ENCODE measurements at places on chromosomes 16 and 17. TPM values are rescaled to one million over a fixed set of nuclear protein-coding genes. Genes with fewer than 3 reads are reported as not detected.
A peak's percentile ranks its signal among the peaks of the same experiment; 100 is the strongest.

DNA sequence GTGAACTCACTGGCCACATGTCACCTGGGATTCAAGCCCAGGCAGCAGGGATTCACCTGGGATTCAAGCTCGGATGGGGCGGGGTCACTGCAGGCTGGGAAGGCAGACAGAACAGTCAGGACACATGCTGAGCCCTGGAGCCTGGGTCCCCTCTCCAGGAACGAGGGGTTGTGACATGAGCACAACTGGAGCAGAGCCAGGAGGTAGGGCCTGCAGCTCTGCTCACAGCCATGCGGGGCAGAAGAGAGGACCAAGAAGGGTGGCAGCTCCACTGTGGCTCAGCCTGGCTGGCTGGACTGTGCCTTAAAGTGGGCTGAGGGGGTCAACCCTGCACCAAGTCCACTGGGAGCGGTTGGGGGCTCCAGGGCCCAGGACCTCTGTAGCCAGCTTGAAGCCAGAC, 150.1 kb downstream of the RAB11FIP4 start:
- no peaks in the 10 kb centered on the region for H3K4me1 ChIP-seq
- H3K36me3 ChIP-seq = no peaks in the 10 kb centered on the region
- H3K4me3 ChIP-seq = no peak overlapping the region

DNA sequence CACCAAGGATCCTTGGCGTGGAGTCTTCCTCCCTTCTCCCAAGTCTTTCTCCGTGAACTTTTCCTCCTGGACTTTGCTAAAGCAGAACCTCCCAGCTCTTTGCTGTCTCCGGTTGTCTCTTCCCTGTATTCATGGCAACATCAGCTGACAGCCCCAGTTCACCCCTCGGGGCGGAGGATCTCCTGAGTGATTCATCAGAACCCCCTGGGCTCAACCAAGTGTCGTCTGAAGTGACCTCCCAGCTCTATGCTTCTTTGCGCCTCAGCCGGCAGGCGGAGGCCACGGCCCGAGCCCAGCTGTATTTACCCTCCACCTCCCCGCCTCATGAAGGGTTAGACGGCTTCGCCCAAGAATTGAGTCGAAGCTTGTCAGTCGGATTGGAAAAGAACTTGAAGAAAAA, 943 bp downstream of the CNTROB start:
- no peaks in the 10 kb centered on the region for H3K27me3 ChIP-seq
- H3K27ac ChIP-seq = peak overlapping the region; percentile 88
- peaks cover 20% of the 10 kb centered on the region for H3K4me1 ChIP-seq

Gene CLDN7
- total RNA-seq = 0.29 TPM

Gene PABPN1L
- not detected for total RNA-seq

- H3K27me3 ChIP-seq = no peaks in the 10 kb centered on the region
- H3K36me3 ChIP-seq = no peaks in the 10 kb centered on the region
- peak overlapping the region; percentile 46 for H3K4me3 ChIP-seq
- H3K27ac ChIP-seq = peak overlapping the region; percentile 59
- peak; percentile 34 for DNase-seq
Observed at GRCh38 chr16:68070806-68071517, 14.2 kb upstream of the NFATC3 start.

Gene SPATA20
- total RNA-seq = 16.2 TPM

GRCh38 chr17:51833045-51833444, 325.5 kb downstream of the CA10 start:
- no peaks in the 10 kb centered on the region for H3K36me3 ChIP-seq
- no peaks in the 10 kb centered on the region for H3K4me1 ChIP-seq
- H3K27me3 ChIP-seq = no peaks in the 10 kb centered on the region
- DNase-seq = no peak
- no peak overlapping the region for H3K27ac ChIP-seq

DNA sequence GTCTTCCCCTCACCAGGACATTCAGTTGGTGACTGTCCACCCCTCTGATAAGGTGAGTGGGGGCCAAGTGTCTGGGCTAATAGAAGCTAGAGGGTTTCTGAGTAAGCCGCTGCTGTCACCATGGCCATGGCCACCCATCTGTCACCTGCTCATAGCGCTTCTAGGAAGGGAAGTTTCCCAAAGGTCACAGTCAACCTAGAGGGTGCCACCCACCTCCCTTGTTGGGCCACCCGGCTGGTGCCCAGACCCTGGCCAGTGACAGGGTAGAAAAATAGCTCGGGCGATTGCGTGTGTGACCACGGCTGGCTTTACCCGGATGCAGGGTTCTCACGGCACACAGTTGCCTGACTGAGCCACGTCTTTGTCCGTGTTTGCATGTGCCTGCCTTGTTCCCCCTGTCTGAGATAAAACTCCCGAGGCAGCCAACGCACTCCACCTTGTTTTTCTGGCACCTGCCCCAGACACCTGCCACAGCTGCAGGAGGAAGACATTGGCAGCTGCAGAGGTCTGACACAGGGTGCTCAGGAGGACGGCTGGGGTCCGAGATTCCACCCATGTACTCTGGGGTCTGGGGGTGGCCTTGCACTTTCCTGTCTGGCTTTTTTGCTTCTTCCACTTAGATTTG, 809 bp downstream of the PIRT start:
- no peaks in the 10 kb centered on the region for H3K4me1 ChIP-seq
- H3K27me3 ChIP-seq = no peaks in the 10 kb centered on the region
- no peaks in the 10 kb centered on the region for H3K36me3 ChIP-seq
- no peak overlapping the region for H3K4me3 ChIP-seq

Gene FOXL1
- not detected for total RNA-seq

DNA sequence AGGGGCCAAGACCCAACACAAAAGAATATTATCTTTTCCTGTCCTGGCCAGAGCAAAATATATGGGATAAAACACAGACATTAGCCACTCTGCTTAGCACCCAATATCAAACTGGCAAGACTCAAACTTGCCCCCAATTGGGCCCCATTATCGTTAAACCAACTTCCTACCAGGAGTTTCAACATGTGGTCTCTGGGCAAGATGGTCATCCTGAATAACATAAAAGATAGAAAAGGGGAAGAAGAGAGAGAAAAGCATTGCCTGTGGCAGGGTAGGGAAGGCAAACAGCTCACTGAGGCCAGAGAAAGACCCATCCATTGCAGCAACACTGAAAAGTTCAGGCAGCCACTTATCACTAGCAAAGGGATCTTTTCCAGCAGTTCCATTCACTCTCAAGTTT, 502.1 kb downstream of the KIF2B start:
- no peak overlapping the region for H3K27ac ChIP-seq
- H3K36me3 ChIP-seq = no peaks in the 10 kb centered on the region
- no peak overlapping the region for H3K4me3 ChIP-seq
- no peaks in the 10 kb centered on the region for H3K4me1 ChIP-seq

DNA sequence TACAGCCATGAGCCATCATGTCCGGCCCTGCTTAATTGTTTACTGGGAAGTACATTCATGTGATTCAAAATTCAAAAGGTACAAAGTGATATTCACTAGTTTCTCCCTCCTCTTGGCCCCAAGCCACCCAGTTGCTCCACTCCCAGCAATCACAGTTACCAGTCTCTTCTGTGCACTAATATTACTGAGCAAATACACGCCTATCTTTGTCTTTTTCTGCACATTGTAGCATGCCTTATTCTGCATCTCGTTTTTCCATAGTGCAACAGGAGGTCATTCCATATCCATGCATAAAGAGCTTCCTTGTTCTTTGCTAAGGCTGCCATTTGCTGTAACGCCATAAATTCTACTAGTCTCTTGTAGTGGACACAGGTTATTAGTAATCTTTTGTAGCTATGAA, 2.2 kb upstream of the ALOX15 start:
- no peak for DNase-seq
- H3K27me3 ChIP-seq = peaks cover 7% of the 10 kb centered on the region
- no peaks in the 10 kb centered on the region for H3K36me3 ChIP-seq
- no peak overlapping the region for H3K27ac ChIP-seq
- no peak overlapping the region for H3K4me3 ChIP-seq
- H3K4me1 ChIP-seq = no peaks in the 10 kb centered on the region

GRCh38 chr16:80656711-80657150, 115.9 kb downstream of the DYNLRB2 start:
- H3K36me3 ChIP-seq = no peaks in the 10 kb centered on the region
- peaks cover 6% of the 10 kb centered on the region for H3K4me1 ChIP-seq
- DNase-seq = peak; percentile 51
- H3K27ac ChIP-seq = peak overlapping the region; percentile 68
- H3K27me3 ChIP-seq = no peaks in the 10 kb centered on the region

Gene CNTNAP1
- total RNA-seq = 1.0 TPM

DNA sequence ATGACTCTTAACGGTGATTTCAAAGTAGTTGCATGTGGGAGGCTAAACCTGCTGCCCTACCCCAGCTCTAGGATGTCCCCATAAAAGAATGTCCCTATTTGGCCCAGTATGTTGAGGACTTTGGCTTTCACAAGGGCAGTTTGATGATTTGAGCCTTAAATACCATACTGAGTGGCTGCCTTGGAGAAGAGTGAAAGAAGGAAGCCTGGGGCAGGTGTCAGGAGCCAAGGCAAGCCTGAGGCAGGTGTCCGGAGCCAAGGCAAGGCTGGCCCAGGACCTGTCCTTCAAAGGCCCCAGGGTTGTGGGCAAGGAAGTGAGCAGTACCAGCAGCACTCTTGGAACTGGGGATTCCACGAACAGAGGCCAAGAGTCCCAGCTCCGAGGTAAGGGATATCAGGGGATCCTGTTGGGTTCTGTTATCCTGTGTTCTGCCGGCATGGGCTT, 18.6 kb downstream of the ST6GALNAC2 start:
- no peak for DNase-seq
- H3K27ac ChIP-seq = no peak overlapping the region
- H3K4me3 ChIP-seq = no peak overlapping the region
- H3K27me3 ChIP-seq = no peaks in the 10 kb centered on the region

DNA sequence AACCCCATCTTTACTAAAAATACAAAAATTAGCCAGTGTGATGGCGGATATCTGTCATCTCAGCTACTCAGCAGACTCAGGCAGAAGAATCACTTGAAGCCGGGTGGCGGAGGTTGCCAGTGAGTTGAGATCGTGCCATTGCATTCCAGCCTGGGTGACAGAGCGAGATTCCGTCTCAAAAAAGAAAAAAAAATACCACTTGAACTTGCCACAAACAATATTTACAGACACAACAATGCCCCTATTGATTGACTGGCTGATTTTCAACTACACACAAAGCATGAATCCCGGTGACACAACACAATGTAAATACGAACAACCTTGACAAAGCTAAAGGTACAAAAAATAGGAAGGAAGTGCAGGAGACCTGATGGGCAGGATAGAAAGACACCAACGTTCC, 49.3 kb downstream of the NXN start:
- no peaks in the 10 kb centered on the region for H3K36me3 ChIP-seq
- no peak overlapping the region for H3K27ac ChIP-seq
- no peak for DNase-seq
- H3K4me3 ChIP-seq = no peak overlapping the region
- H3K4me1 ChIP-seq = no peaks in the 10 kb centered on the region

DNA sequence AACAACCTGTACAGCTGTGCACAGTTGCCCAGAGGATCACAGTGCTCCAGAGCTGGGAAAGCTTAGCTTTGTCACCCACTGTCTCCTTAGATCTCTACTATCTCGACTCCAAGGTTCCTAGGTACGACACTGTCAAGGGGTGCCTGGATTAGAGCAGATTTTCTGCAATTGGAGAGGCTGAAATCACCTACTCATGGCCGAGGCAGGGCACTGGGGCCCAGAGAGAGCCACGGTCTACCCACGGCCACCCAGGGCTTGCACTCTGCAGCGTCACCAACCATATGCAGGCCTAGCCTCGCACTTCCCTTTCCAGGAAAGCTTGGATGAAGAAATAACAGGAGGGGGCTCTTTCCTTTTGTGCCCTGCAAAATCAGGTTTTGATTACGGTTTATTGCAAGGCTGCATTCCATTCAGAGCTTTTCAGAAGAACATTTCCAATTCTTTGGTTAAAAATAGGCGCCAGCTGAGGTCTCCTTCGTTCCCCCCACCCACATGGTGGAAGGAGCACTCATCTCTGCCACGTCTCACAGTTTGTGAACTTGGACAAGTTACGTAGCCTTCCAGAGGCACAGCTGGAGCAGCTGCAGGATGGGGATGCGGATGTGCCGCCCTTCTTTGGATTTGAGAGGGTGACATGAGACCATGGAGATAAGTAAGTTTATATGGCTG, 80.0 kb downstream of the IRX5 start:
- H3K27ac ChIP-seq = no peak overlapping the region
- H3K36me3 ChIP-seq = no peaks in the 10 kb centered on the region
- no peaks in the 10 kb centered on the region for H3K4me1 ChIP-seq
- H3K27me3 ChIP-seq = no peaks in the 10 kb centered on the region

Gene FN3K
- 4.1 TPM for total RNA-seq

Gene SLC47A1
- total RNA-seq = not detected

DNA sequence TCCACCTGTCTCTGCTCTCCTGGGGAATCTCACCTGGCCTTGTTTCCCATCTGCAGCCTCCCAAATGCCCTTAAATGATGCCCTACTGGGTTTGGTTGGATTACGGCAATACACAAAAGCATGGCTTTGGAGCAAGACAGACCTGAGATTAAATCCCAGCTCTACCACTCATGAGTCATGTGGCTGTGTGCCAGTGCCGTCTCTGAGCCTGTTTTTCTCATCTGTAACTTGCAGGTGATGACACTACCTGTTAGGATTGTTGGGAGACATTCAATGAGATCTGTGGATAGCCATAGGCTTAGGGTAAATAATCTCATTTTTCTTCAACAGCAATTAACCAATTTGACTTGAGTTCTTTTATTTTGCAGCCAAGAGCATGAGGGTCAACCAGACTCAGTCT, 240.3 kb downstream of the MAF start:
- DNase-seq = no peak
- no peaks in the 10 kb centered on the region for H3K36me3 ChIP-seq
- no peak overlapping the region for H3K4me3 ChIP-seq
- H3K27ac ChIP-seq = no peak overlapping the region

GRCh38 chr16:84109598-84110335, 7.0 kb downstream of the MBTPS1 start:
- no peaks in the 10 kb centered on the region for H3K36me3 ChIP-seq
- DNase-seq = no peak
- no peak overlapping the region for H3K4me3 ChIP-seq
- H3K27me3 ChIP-seq = no peaks in the 10 kb centered on the region

- H3K4me3 ChIP-seq = no peak overlapping the region
- DNase-seq = no peak
- no peaks in the 10 kb centered on the region for H3K36me3 ChIP-seq
- H3K4me1 ChIP-seq = no peaks in the 10 kb centered on the region
- H3K27me3 ChIP-seq = no peaks in the 10 kb centered on the region
Observed at GRCh38 chr16:78551487-78552085, 452.1 kb downstream of the WWOX start.

- H3K4me1 ChIP-seq = no peaks in the 10 kb centered on the region
- H3K4me3 ChIP-seq = no peak overlapping the region
Observed at GRCh38 chr17:46964315-46965265, 14.5 kb downstream of the RPRML start.

DNA sequence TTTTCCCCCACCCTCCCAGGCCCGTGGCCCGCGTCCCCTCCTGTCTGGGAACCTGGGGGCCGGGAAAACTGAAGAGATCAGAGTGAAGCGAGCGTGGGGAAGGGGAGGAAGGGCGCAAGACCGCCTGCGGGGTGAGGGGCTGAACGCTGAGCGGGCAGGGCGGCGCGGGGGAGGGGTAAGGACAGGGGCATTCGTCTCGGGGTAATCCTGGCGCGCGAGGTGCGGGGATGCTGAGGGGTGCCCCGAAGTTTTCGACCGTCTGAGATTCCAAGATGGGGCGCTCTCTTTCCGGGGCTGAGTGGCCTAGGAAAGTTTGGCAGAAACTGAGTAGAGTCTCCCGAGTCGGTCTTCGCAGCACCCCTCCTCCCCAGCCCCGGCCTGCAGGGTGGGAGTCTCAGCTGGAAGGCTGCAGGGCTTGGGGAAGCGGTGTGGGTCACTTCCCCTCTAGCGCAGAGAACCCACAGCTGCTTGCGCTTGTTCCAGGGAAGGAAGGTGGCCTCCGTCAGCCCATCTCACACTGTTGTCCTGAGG, 555 bp downstream of the TTYH2 start:
- H3K4me3 ChIP-seq = peak overlapping the region; percentile 55
- H3K27ac ChIP-seq = peak overlapping the region; percentile 52
- DNase-seq = no peak
- no peaks in the 10 kb centered on the region for H3K27me3 ChIP-seq

Measured in naive thymus-derived CD4-positive, alpha-beta T cell (primary cell).